ENCODE measurements at places on chromosomes 3 and 15.

GRCh38 chr3:157913741-157914150 lies 192.5 kb downstream of the SHOX2 start:
- no peak for DNase-seq

DNA sequence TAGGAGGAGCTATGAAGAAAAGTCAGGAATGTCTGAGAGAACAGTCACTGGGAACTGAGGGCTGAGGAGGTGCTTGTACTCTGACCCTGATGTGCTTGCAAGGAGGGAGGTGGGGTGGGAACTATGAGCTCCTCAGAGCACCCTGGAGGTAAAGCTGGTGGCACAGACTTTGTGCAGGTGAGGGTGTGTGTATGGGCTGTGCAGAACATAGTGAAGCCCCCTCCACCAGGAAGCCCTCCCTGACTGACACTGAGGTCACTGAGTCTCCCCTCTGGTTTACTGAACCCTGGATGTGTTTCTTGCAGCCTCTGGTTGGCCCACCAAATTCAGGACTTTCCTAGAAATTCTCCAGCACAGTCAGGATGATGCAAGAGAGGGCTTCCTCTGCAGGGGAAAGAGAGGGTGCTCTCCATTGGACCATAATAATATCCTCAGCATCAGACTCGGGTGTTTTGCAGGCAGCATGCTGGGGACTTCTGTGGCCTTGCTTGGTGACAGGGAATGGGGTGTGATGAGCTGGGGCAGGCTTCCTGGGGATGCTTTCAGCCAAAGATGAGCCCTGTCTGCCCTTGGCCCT lies 1.5 kb upstream of the ISLR start:
- peak; percentile 6 for DNase-seq

- DNase-seq = no peak
These were observed 254.2 kb upstream of the NR2F2 start for GRCh38 chr15:96076350-96076749.

DNA sequence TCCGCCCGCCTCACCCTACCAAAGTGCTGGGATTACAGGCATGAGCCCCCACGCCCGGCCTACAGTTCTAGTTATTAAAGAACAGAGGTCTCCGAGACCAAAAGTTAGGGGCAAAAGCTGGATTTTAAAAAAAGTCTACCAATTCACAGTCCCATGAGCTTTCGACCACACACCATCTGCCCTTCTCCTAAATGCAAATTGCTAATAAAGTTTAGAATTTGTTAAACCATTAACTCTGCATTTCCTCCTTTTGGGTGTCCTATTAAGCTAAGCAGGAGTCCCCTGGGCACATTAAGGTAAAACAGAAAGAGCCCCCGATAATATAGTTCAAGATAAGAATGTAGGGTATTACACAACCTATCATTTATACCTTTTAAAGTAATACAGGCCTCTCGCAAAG lies 322.7 kb downstream of the FOXP1 start:
- no peak for DNase-seq

GRCh38 chr3:43142472-43142871 lies 36.6 kb upstream of the POMGNT2 start:
- DNase-seq = no peak

DNA sequence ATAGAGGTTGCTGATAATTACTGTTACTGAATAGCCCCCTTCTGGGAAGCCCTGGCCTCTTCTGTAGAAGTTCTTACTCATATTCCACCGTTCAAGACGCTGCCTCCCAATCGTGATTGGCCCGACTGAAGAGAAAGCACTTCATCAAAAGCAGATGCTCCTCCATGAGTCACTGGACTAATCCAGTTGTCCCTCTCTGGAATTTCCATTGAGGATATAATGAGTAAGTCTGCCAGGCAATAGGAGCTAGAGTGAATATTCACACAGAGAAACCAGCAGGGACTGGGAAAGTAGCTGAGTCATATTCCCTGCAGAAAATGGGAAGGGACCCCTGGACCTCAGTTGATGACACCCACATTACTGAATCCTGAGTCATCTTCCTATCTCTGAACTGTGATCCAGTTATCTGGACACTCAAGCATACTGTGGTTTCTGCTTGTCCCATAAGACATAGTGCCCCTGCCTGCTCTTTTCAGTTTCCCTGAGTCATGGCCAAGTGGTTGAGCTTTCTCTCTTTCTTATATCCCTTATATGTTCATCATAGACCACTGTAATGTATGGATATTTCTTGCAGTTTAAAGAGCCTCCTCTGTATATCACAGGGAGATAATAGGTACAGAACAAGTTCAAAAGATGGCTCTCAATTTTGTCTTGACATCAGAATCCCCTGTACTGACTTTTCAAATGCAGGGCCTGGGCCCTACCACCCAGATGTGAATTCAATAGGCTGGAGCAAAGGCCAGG lies 151.2 kb upstream of the CDIN1 start:
- DNase-seq = no peak

DNA sequence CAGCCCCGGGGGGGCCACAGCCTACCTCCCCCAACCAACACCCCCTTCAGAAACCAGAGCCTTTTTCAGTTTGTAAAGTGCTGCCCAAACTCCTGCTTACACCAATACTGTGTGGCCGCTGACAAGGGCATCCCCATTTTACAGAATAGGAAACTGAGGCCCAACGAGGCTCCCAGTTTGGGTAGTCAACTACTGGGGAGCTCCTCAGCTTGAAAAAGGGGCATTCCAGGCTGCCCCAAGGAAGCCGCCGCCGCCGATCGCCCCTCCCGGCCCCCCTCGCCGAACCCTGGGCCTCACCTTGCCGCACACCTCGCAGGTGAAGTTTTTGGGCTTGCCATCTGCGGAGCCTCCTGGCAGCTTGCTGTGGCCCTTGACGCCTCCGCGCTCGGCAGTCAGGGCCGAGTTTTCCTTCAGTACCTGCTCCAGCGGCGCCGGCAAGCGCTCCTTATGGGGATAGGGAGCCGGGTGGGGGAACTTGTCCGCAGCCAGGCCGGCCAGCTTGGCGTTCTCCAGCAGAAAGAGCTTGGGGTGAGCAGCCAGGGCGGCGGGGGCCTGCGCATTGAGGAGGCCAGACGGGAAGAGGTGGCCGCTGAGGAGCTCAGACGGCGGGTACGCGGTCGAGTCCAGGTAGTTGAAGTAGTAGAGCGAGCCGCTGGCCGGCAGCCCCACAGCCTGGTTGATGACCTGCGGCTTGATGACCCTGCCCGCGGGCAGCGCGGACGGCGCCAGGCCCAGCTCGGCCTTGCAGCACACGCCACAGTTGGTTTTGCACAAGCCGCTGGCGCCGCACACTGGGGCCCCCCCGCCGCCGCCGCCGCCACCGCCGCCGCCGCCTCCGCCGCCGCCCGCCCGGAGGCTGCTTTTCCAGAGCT lies 1.4 kb downstream of the FEZF2 start:
- DNase-seq = peak; percentile 54

GRCh38 chr15:61138156-61138555 lies 90.9 kb downstream of the RORA start:
- peak; percentile 6 for DNase-seq

- DNase-seq = no peak
These were observed 7.2 kb downstream of the ACAN start for GRCh38 chr15:88810446-88810845.

DNA sequence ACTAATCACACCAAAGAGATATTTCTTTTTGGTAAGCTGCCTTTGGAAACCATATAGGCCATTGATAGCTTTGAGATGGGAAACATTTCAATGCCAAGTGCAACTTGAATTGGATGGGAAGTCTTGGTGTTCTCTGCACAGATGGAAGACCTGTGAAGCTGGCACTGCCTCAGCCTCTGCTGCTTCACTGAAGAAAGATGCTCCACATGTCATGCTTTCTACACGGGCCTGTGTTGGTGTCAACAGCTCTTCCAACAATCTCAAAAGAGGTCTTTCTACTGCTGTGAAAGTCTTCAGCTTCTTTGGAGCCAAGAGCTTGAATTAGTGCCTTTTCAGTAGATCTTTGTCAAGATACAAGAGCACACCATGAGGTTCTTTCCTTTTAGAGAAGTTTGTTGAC lies 169.0 kb downstream of the SPATA16 start:
- DNase-seq = no peak

DNA sequence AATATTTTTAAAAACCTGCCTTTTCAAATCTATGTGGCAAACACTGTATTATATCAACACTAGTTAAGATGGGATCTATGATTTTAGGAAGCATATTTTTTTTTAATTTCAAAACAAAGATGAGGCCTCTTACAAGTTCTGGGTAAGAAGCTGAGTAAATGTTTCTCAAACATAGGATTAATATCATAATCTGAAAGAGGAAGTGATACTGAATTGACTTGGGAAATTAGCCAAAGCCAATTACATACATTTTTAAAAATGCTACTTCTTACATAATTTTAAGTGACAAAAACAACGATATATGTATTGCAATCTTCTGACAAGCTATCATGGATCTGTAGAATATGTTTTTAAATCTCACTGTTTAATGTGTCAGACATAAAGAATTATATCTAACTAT lies 135.1 kb upstream of the UBP1 start:
- no peak for DNase-seq

GRCh38 chr3:181290941-181291340 lies 301.4 kb upstream of the DNAJC19 start:
- DNase-seq = no peak

DNA sequence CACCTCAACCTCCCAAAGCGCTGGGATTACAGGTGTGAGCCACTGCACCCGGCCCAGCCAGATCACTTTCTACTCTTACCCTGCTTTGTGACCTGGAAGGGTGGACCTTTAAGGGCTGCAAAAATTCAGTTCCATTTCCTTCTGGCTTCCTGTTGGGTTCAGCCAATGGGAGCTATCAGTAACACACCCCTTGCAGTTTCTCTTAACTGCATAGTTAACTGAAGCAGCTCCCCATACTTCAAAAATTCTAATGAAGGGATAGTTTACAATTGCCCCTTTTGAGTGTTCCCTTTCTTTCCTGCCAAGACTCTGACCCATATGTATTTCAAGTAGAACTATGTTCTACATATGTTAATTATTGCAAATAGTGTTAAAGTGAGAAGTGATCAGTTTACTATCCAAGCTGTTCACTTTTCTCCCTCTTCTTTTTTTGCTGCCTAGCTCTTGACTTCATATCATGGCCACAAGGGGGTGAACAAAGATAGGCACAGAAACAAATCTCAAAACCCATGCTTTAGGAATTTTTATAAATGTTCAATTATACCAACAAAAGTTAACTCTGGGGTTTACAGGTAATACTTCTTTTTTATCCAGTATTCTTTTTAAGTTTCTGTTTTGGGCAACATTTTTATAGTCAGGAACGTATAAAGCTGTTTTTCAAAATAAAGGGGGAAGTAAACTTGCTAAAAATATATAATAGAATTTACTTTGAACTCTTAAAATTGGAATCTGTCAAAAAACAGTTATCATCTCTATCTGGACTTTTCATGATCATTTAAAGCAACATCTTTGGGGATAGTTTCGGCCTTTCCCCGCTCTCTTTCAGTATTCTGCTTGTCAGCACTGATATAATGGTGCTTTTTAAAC lies 8.1 kb downstream of the PGBD4 start:
- DNase-seq = peak; percentile 39

GRCh38 chr3:33041909-33042308 lies 55.0 kb downstream of the GLB1 start:
- DNase-seq = no peak

DNA sequence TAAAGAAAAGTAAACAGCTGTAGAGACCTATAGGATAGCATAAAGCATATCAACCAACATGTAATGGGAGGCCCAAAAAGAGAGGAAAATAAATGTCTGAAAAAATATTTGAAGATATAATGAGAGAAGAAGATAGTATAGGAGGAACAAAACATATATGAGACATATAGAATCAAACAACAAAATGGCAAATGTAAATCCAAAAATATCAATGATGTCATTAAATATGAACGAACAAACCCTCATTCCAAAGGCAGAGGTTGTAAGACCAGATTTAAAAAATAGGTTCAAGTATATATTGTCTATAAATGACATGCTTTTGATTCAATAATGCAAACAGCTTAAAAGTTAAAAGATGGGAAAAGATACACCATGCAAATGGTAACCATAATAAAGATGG lies 470.4 kb downstream of the AGBL1 start:
- DNase-seq = no peak

GRCh38 chr3:194075802-194076460 lies 60.0 kb upstream of the HES1 start:
- no peak for DNase-seq

DNA sequence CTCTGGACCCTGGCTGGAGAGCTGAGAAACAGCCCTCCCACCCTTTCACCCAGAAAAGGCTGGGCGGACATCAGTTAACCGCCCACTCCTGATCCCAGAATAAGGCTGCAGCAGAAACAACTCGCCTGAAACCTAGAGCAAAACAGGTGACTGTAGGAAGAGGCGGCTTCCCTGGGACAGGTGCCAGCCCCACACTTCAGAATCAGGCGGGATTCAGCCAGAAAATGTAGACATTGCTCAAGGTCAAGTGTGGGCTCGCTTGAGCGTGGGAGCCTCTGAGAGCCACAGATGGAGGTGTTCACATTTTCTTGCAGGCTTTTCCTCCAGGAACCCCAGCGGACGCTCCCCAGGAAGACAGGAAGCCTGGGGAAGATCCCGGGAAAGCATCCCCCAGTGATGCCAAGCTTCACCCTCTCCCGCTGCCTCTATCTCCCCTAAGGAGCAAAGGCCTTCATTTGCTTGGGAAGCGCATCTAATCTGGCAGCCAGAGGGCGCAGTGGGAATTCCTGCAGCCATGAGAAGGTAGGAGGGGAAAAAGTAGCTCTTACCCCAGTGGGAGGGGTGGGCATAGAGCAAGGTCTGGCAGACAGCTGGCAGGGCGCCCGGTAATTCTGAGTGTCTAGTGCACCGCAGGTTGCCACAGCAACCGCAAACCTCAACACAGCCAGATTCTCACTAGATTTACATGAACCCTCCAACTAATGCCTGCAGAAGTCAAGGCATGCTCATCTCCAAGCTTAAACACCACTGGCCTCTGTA lies 77.7 kb downstream of the OCA2 start:
- peak; percentile 96 for DNase-seq

GRCh38 chr3:114519415-114519814 lies 225.6 kb downstream of the TIGIT start:
- peak; percentile 6 for DNase-seq

DNA sequence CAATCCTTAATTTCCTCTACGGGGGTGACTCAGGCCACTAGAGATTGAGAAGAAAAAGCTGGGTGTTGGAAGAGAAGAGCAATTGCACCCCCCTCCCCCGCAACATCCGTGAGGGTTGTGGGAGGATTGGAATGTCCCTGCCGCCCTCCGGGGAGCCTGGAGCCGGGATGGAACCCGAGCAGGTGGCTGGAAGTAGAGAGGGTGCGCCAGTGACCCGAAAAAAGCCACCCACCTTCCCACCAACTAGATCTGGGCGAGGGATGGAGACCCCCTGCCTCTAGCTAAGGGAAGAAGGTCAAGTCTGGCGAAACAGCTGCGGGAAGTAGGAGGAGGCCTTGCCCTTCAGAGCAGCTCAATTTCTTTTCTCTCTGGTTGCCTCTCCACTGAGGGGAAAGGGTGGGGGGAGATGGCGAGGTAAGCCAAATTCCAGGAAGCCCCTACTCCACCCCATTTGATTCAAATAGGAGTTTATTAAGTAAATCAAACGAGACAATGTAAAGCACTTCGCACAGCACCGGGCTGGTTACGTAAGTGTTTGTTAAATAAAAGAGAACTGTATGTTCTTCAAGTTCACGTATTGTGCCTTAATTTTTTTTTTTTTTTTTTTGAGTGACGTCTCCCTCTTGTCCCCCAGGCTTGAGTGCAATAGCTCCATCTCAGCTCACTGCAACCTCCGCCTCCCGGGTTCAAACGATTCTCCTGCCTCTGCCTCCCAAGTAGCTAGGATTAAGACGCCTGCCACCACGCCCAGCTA lies 1.1 kb upstream of the WWTR1 start:
- DNase-seq = peak; percentile 40

- peak; percentile 65 for DNase-seq
These were observed 171.8 kb downstream of the FEZF2 start for GRCh38 chr3:62201438-62202035.

Data from SK-N-SH (cell line).